ENCODE measurements at places on chromosomes 5 and 9. TPM values are rescaled to one million over a fixed set of nuclear protein-coding genes. Genes with fewer than 3 reads are reported as not detected.

- no peak for DNase-seq
These were observed 31.1 kb downstream of the TUT7 start for GRCh38 chr9:86322973-86323644.

DNA sequence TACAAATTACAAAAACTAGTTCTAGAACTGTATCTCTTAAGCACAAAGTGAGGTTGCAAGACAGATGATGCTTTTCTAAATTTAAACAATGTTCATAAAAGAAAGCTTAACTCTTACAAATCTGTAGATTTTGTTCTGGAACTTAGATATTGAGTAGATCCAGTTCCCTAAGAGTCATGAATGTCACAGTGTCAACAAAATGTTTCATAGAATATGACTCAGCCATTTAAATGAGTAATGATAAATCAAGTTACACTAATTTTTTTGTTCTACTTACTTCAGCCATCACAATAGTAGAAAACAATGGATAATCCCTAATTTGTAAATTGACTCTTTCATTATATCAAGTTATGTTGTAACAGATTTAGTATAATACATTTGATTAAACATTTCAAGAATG lies 239.7 kb downstream of the MEF2C start:
- DNase-seq = no peak

- DNase-seq = no peak
These were observed 4.1 kb downstream of the NRARP start for GRCh38 chr9:137297966-137298365.

DNA sequence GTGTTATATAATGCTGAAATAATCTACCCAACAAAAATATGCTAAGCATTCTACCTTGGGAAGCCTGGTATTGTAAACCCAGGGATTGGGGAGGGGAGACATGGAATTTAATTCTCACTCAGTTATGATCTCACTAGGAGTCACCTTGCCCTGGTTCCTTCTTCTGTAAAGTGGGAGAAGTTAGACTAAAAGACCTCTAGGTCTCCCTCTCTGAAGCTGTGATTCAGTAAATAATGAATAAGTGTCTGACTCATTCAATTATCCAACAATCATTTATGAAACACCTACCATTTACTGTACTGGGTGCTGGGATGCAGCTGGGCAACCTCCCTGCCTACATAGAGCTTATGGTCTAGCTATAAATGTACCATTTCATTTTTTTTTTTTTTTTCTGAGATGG lies 20.2 kb upstream of the SPARC start:
- DNase-seq = no peak

DNA sequence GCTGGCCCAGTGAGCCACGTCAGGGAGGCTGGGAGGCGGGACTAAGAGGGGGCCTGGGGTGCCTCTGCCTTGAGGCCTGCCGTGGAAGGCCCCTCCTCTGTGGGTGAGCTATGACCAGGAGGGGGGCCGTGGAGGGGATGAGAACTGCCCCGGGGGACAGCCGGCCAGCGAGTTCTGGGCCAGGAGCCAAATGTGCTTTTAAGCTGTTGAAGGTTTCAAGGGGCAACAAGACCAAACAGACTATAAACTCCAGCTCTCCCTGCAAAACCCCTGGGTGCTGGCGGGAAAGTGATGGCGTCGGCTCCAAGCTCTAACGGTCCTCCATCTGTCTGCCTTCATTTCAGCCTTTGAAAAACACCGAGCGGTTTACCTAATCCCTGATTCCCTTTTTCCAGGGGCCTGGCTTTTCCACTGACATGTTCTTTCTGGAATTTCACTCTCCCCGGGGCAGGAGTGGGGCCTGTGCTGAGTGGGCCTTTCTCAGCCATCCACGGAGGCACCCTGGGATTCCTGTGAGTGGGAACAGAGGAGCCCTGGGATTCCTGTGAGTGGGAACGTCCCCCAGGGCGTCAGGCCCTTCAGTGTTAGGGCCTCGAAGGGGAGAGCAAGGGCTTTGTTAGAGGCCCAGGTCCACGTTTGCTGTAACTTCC lies 65.6 kb downstream of the COL5A1 start:
- DNase-seq = peak; percentile 91

- DNase-seq = no peak
These were observed 30.0 kb upstream of the ZNF366 start for GRCh38 chr5:72537166-72537565.

- peak; percentile 60 for DNase-seq
These were observed 11.4 kb upstream of the ASS1 start for GRCh38 chr9:130433168-130433946.

DNA sequence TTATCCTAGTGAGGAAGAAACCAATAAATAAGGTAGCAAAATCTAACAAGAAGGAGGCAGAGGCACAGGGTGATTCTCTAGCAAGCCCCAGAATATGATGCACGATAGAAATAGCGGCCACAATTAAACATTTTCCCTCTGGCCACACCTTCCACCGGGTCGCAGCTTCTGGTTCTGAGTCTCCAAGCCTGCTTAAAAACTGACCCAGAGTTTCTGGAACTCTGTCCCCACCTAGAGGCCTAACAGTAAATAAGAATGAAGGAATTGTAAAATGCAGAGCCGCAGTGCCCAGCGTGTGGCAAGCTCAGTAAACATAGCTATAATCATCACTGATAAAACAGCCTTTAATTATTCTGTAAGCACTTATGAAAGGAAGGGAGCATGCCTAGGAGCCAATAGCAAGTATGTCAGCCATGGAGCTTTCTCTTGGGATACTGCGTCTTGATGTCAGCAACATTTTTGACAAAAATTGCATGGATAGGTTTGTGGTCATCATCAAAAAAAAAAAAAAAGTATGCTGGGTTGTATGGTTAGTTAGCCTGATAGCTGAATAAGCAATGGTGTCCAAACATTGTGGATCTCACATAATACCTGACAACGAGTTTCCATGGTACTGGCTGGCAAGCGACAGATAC lies 465.5 kb downstream of the DNAH5 start:
- DNase-seq = no peak

DNA sequence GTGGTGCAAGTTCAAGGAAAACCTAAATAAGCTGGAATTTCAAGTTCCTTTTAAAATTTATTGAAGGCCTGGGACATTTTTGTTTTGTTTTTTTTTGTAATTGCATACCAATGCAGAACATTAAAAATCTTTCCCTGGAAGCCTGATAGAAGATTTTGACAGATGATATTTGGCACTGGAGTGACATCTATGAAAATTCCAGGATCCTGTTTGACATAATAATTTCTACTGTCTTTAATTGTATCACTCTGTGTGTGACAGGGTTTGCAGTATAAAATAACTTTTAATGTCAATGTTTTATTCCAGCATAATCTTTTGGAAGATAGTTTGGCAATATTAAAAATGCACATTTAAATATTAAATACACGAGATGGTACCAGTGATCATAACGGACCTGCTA lies 514.2 kb upstream of the ACO1 start:
- no peak for DNase-seq

DNA sequence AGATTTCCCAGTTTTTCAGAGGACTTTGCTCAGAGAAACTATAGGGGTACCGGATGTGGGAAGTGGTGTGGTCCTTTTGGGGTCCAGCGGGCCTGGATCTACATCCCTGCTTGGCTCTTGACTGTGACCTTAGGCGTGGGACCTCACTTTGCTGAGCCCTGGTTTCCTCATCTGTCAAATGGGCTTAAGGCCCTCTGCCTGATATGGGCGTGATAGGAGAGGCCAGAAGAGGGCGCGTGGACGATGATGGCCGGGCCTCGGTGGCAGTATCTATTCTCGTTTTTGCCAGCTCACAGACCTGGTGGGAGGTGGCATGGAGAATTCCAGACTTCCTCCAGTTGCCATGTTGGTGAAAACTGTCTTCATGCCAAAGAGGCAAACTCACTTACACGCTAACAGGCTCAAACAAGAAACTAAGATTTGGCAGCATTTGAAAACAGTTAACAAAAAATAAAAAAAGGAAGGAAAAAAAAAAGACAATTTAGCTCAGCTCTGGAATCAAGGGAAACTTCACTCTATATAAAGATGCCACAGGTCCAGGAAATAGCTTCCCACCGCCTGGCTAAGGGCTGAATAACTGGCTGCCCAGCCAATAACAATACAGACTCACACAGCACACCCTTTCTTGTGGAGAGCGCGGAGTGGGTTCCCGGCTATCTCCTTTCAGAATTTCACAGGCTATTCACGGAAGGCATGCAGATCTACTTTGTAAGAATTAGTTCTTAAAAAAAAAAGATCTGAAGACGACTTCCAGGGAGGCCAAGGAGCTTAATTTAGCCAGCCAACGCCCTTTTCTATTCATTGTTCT lies 1.7 kb downstream of the SH3PXD2B start:
- no peak for DNase-seq

- no peak for DNase-seq
These were observed 53.9 kb downstream of the TTLL11 start for GRCh38 chr9:122039234-122039633.

NOXA1 gene
- 1.7 TPM for total RNA-seq

- peak; percentile 26 for DNase-seq
These were observed 48.2 kb downstream of the ADAMTS2 start for GRCh38 chr5:179297026-179297425.

DNA sequence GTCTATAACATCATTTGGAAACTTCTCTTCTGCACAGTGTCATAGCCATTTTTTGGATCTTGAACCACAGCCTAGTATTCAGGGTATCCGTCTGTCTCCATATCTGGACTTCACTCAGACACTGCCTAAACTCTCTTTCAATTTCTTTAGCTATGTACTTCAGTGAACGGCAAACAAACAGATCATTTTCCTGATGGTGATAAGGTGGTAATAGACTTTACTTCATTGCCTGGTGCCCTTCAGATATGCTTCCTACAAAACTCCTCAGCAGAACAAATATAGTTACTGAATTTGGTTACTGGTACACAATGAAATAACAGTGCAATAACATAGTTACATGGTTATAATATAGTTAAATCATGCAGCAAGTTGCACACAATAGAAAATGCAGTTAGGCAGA lies 348.2 kb downstream of the ZSWIM6 start:
- no peak for DNase-seq

HTR1A gene
- not detected for total RNA-seq

- no peak for DNase-seq
These were observed 16.4 kb downstream of the MFAP3 start for GRCh38 chr5:154055201-154055600.

DNA sequence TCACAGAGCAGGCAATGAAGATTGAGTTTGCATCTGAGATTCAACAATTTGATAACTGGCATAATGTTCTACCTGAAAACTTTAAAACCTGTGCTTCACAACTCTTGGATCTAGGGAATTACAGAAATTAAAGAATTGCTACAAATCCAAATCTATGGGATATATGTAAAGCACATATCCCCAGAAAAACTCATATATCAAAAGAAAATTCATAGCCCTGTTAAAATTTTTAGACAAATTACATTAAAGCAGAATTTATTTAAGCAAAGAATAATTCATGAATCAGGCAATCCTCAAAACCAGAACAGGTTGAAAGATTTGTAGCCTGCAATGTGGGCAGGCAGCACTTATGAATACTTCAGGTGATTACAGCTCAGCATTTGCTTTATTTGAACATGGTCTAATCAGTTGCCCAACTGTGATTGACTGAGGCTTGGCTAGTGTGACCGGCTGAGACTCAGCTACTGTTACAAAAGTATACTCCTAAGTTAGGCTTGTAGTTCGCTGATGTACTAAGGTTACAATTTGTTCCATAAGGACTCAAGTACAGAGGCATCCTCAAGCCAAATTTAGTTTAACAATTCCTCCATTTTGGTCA lies 10.3 kb upstream of the UBTD2 start:
- DNase-seq = no peak

TRIM32 gene
- total RNA-seq = 15.2 TPM

TMEM267 gene
- total RNA-seq = 6.2 TPM

PHF24 gene
- 0.19 TPM for total RNA-seq

MYOT gene
- 11.7 TPM for total RNA-seq

SMIM33 gene
- total RNA-seq = not detected

DNA sequence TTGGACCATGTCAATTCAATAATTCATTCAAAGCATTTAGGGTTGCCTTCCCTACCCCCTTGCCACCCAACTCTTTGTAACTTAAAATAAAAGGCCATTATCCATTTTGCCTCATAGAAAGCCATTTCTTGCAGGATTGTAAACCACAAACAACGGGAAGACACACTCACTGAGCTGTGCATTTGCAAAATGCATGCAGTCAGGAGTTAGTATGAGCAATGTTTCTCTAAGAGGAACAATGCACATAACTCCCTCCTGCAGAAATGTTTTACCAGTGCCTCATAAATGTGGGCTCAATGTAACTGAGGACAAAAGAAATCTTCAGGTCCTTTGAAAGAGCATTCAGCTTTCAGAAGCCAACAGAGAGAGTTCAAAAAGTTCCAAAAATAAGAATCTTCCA lies 98.5 kb upstream of the ABCA1 start:
- no peak for DNase-seq

SEMA5A gene
- 27.1 TPM for total RNA-seq

FOXD4L5 gene
- total RNA-seq = not detected

ARID3C gene
- not detected for total RNA-seq

FOXD4 gene
- not detected for total RNA-seq

DNA sequence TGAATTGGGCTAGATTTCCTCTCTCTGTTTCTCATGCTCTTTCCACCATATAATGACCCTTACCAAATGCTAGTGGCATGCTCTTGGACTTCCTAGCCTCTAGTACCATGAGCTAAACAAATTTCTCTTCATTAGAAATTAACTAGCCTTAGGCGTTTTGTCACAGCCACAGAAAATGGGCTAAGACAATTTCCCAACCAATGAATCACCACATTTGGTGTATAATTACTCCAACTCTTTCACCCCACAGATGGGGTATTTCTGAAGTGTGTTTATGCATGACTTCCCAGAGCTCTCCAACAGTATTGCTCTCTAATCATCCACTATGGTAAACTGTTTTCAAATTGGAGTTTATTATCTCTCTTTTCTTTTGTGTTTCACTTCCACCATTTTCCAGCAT lies 1041.1 kb upstream of the COX7C start:
- no peak for DNase-seq

GRCh38 chr5:175567954-175568353 lies 89.6 kb downstream of the SFXN1 start:
- no peak for DNase-seq

- no peak for DNase-seq
These were observed 15.4 kb downstream of the LMAN2 start for GRCh38 chr5:177336112-177336511.

DNA sequence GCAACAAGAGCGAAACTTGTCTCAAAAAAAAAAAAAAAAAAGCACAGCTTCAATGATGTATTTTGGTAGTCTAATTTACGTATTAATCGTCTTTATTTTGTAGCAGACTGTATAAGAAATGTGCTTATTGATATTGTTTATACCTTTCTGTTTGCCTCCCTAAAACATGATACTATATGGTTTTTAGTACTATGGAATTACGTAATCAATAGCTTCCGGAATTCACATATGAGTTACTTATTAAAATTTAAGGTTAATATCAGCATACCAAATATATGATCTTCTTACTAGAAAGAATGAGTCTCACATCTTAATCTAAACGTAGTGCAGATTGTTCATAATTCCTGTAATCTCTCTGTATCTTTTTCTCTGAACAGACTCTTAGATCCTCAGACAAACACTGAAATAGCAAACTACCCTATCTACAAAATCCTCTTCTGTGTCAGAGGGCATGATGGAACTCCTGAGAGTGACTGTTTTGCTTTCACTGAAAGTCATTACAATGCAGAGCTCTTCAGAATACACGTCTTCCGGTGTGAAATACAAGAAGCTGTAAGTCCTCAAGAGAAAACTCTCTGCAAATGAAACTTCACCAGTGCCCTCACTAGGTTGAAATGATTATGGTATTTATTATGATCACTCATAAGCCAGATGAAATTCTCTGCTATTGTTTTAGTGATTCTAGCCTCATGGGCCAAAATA lies 44.4 kb upstream of the GPR21 start:
- no peak for DNase-seq

GRCh38 chr5:58890265-58890664 lies 307.4 kb downstream of the RAB3C start:
- no peak for DNase-seq

- DNase-seq = no peak
These were observed 158.6 kb downstream of the MELK start for GRCh38 chr9:36731068-36731956.
